Right atrium auricular region (tissue), 2 donors: ENCODE measurements at places on chromosomes 6 and 20. TPM values are rescaled to one million over a fixed set of nuclear protein-coding genes. Genes with fewer than 3 reads are reported as not detected.

DNA sequence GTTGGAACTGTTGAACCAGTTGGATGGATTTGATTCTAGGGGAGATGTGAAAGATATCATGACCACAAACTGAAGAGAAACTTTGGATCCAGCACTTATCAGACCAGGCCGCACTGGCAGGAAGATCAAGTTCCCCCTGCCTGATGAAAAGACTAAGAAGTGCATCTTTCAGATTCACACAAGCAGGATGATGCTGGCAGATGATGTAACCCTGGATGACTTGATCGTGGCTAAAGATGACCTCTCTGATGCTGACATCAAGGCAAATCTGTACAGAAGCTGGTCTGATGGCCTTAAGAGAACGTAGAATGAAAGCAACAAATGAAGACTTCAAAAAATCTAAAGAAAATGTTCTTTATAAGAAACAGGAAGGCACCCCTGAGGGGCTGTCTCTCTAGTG lies 72.8 kb upstream of the CDYL start:
- no peak for DNase-seq

The C6orf15 gene
- total RNA-seq: not detected

GRCh38 chr20:38059832-38060231 lies 26.3 kb downstream of the RPRD1B start:
- DNase-seq: no peak

DNA sequence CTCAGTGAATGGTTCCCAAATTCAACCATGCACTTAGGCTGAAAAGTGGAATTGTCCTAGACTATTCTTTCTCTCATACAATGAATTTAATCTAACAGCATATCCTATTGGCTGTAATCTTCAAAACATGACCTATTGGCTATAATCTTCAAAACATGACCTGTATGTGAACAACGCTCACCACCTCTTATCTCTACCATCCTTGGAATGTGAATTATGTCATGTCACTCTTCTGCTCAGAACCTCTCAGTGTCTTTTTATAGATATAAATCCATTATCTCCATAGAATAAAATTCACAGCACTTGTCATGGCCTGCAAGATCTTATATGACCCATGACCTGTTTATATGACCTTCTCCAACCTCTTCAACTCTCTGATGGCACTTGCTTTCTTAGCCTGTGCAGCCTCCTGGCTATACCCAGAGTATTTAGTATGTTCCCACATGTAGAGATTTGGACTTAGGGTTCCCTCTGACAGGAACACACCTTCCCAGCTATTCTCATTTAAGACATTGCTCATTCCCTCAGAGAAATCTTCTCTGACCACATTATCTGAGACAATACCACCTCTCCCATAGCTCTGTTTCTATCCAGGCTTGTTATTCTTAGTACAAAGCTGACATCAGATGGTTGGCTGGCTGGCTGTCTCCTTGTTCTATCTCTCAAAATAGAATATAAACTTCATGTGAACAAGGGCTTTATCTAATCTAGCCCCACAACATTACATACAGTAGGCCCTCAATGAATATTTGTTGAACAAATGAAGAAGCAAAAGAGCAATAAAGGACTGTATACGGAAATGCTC lies 275.0 kb upstream of the PREP start:
- DNase-seq: no peak

DNA sequence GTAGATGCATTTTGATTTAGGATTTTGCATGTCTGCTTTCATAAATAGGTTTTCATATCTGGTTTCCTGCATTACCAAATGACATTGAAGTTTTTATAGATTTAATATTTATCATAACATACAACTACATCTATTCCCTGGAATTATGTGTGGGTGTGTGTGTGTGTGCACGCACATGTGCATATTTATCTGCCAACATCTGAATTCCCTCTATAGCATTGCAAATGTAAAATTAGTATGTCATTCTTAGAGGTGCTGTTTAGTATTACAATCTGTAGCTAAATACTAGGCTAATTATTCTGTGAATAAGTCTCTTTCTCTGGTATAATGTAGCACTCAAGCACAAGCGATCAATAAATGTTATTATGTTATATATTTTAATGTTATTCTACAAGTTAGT lies 477.9 kb upstream of the FLRT3 start:
- DNase-seq: no peak

DNA sequence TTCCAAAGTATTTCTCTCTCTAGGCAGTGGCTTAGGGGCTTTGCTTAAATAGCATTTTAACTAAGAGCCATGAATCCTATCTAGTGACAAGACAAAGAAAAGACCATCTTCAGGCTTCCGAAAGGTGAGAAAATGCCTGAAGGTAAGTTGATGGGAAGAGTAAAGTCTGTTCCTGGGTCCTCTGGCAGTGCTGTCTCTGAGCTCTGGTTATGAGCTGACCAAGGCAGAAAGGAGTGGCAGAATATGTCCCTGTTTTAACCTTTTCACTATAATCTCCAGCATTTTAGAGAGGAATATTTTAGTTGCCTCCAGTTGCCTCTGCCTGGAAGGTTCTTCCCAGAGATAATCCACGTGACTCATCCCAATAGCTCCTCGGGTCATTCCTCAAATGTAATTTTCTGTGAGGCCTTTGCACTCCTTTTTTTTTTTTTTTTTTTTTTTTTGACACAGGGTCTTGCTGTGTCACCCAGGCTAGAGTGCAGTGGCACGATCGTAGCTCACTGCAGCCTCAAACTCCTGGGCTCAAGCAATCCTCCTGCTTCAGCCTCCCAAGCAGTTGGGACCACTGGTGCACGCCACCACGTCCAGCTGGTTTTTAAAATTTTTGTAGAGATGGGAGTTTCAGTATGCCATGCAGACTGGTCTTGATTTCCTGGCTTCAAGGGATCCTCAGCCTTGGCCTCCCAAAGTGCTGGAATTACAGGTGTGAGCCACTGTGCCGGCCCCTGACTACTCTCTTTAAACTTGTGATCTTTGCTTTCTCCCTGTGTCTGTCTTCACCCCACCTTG lies 3.7 kb upstream of the ARMH2 start:
- DNase-seq: no peak

The GNAS-AS1 gene
- total RNA-seq: not detected

DNA sequence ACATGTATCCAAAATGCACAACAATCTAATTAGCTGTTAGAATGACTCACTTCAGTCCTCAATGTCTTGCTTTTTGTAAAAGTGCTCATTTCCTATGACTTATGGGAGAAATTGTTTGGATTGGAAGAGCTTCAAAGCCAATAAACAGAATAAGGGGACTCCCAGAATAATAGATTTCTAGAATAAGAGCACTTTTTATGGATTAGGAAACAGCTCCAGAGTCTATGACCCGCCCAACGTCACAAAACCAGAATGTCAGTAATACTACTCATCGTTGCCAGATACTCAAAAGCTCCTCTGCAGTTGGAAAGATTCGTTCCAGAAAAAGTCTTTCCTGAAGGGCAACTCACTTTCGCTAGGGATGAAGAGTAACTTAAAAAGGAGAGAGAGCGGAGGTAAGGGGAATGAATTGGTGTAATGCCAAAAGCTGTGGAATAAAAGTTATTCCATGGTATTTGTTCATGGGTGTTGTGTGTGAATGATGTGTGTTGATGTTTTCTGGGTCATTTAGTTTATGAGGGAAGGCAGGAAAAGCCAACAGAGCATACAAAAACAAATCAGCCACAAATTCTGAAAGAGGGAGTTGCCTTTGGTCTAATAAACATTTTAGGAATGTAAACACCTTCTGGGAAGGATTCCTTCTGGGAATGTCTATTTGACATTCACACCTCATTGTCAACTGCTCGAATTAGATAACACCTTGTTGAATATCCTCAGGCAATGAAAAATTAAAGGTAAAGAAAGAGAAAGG lies 64.6 kb downstream of the SYNE1 start:
- no peak for DNase-seq

DNA sequence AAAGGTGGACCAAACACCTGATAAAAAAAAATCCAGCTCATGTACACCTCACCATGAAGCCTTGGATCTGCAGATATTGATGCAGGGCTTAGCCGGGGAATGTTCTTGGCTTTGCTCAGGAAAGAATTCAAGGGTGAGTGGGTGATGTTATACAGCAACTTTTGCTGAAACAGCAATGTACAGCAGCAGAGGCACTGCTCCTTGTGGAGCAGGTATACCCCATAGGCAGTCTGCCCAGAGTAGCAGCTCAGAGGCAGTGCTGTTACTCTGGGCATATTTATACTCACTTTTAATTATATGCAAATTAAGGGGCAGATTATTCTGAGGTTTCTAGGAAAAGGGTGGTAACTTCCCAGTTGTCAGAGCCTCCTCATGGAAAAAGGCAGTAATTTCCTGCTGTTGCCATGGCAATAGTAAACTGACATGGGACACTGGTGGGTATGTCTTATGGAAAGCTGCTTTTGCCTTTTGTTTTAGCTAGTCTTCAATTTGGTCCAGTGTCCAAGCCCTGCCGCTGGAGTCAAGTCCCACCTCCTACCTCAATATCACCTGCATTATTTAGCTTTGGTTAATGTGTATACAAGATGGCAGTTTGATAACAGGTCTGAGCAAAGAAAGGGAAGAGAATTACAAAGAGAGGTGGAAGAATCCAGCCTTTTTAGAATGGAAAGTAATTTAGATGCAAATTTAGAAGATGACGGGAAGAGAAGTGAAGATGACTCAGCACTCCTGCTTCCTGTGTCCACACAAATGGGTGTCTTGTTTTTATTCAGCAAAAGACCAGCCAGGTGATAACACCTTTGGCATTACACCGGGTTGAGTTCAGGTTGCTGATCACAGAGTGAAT lies 110.1 kb upstream of the JAG1 start:
- no peak for DNase-seq

DNA sequence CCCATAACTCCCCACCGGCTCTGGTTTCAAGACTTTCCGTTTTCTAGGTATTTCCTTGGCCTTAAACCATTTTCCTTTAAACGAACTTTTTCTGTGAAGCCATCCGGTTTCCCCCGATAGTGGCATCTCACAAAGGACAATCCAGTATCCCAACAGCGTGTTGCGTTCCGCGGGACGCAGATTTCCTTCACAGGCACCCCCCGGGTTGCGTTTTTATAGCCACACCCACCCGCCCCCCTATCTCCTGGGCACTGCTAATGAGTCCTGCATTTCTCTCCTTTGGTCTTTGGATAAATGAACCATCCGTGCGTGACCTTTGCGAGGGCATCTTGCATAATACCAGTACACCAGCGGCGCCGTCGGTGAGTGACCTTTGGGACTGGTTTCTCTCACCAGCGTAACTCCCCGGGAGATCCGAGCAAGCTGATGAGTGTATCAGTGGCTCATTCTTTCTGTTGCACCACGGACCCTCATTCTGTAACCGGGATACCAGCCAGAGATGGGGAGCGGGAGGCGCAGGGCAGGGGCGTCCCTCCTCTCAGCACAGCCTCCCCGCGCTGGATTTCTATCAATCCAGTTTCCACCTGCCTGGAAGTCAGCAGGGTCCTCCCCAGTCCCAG lies 586 bp upstream of the NQO2 start:
- DNase-seq: peak; percentile 97

GRCh38 chr20:24651171-24651975 lies 181.9 kb downstream of the SYNDIG1 start:
- no peak for DNase-seq

DNA sequence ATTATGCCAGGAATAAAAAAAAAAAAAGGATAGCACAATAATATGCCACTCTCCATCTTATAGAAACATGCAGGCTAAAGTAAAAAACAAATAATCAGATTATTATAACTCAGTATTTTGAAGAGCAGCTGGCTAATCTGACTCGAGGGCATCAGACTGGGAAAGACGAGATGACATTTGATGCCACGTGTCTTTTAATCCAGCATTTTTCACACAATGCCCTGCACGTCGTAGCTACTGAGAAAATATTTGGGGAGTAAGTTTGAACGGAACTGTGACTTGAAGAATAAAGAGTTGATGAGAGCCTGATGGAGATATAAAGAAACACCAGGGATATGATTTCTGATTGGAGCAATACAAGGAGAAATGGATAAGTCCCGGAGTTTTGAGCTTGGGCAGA lies 237.7 kb downstream of the ARID1B start:
- no peak for DNase-seq

GRCh38 chr6:14121936-14122344 lies 4.4 kb downstream of the CD83 start:
- no peak for DNase-seq

The USP49 gene
- total RNA-seq: 1.7 TPM

DNA sequence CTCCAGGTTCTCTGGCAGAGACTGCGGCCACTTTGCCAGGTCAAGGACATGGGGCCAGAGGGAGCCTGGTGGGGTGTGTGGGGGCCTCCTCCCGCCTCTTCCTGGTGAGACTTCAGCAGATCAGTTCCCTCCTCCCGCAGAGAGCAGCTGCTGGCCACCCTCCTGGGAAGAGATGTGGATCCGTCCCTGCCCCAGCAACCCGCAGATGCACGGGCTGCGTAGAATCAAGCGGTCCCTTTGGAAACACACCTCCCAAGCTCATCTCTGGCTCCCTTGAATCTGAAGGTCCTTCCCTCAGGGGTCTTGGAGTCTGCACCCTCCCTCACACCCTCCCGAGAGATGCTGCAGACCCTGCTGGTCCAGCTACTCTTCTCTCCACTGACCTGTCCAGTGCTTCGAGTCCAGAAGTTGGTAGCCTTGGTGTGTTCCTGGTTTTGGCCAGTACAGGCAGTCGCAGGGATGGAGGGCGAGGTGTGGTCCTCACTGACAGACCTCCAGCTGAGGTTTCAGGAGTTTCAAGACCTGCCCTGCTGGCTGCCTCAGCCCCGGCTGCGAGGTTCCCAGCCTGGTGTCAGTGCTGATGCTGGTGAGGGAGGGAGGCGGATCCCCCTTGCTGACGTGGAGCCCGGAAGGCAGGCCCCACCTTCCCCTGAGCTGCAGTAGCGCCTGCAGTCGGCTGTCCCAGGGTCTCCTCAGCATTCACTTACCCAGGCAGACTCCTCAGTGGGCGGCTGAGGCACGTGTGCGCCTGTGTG lies at the start of gene NPBWR2:
Gene NPBWR2 (minus strand): TSS at position 585 of the 755 bp plus-strand sequence. CDS start 734 bp downstream, outside the sequence.
- no peak for DNase-seq

GRCh38 chr20:60984666-60985065 lies 267.4 kb upstream of the CDH4 start:
- DNase-seq: no peak

The ADGRB3 gene
- 1.3 TPM for total RNA-seq

GRCh38 chr6:131451321-131452144 lies 121.5 kb upstream of the ARG1 start:
- no peak for DNase-seq
